ENCODE measurements at places on chromosomes 2 and 18.

GRCh38 chr18:36088256-36088655, 20.9 kb upstream of the RPRD1A start:
- no peak for DNase-seq

- DNase-seq: no peak
Measured at GRCh38 chr2:10048501-10049171, 5.3 kb downstream of the KLF11 start.

GRCh38 chr2:186868344-186868743, 19.4 kb upstream of the ZSWIM2 start:
- no peak for DNase-seq

- no peak for DNase-seq
Measured at GRCh38 chr2:230541934-230542380, 126.0 kb downstream of the SP100 start.

DNA sequence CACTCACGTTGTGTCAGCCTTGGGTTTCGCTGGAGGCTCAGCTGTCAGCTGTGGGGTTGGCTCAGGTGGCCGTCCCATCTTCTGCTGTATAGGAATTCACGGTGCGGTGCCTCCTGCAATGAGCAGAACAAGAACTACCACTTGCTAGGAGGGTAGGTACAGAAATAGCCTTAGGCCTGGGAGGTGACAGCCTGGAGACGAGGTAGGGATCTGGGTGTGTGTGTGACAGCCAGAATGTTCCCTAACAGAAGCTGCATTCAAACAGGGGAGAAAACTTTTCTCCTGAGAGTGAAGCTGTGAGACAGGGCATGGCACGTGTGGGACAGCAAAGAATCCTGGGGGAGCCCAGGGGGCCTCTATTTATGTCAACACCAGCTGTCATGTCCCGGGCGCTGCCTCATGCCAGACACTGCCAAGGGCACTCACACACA, 8.4 kb upstream of the MAL start:
- no peak for DNase-seq

DNA sequence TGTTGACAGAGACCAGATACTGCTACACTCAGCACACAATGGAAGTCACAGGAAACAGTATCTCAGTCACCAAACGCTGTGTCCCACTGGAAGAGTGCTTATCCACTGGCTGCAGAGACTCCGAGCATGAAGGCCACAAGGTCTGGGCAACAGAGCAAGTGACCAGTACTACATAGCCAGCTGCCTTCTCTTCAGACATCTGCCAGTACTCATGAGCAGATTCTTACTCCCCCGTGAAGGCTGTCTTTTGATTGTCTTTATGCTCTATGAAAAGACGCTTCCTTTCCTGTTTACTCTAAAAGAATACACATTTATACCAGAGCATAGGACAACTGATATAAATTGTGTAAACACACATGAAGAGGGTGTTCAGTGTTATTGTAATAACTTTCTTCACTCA, 118.9 kb downstream of the MMADHC start:
- no peak for DNase-seq

DNA sequence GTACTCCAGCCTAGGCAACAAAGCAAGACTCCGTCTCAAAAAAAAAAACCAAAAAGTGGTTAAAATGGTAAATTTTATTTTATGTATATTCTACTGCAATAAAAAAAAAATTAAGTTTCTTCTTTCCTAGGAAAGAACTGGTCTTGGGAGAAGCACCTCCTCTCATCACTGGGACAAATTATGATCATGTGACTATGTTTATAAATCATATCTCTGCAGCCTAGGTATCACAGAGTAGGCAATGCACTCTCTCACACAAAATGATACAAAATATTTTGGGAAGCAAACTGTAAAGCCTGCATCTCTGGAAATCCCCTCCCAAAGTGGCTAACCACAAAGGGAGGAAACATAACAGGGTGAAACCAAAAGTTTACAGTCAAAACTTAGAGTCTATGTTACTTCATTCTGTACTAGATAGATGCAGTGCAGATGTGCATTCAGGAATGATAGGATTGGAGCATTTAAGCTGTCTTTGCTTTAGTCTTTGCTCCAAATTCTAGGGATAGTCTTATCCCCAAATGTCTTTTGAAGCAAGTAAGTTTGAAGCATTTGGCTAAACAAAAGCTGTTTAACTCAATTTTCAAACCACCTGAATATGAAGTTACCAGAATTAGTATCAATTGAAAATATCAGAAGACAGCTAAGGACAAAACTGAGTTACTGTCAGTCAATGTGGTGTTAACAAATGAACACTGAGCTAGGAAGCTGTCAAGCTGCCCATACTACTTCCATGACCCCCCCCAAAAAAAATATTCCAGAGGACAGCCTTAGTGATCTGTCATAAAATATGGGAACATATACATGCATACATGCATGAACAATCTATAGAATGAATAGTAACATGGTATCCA, 21.1 kb upstream of the MALT1 start:
- DNase-seq: no peak

GRCh38 chr2:21890041-21890440, 766.3 kb downstream of the TDRD15 start:
- DNase-seq: no peak

- no peak for DNase-seq
Measured at GRCh38 chr2:75522543-75523312, 38.0 kb downstream of the EVA1A start.

GRCh38 chr2:120772261-120772660, 36.6 kb downstream of the GLI2 start:
- no peak for DNase-seq

GRCh38 chr18:79522451-79523205, 126.9 kb downstream of the NFATC1 start:
- DNase-seq: no peak

DNA sequence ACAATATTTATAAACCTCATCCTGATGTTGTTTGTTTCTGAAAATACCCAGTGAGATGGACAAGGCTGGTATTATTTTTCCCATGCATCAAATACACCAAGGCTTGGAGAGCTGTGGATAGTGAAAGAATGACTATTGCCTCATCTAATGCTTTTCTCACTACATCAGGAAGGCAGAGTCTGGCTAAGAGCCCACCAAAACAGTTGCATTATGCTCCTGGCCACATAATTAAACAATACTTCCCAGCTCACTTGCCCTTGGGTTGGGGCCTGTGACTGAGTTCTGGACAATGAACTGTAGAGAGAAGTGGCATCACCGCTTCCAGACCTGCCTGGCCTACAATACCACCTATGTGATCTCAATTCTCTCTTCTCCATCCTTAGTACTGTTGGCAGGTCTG, 46.4 kb upstream of the REEP1 start:
- no peak for DNase-seq

GRCh38 chr2:69625078-69625795, 18.3 kb downstream of the AAK1 start:
- no peak for DNase-seq

- DNase-seq: no peak
Measured at GRCh38 chr2:193583638-193584400, 1389.1 kb upstream of the TMEFF2 start.

DNA sequence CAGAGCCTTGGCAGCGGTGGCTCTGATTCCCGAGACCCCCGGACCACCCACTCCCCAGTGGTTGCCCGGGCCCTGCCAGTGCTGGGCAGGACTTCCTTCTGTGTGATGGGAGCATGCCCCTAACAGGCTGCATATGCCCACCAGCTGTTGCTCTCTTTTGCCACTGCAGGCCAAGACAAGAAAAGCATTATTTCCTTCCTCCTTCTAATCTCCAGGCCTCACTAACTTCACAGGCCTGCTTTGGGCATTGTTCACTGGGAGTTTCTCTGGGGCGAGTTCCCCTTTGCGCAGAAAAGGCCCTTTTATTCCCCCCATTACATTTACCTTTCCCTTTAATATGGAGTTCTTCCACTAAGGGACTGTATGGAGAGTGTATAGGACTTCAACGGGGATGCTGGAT, 249.1 kb upstream of the SIX2 start:
- no peak for DNase-seq

DNA sequence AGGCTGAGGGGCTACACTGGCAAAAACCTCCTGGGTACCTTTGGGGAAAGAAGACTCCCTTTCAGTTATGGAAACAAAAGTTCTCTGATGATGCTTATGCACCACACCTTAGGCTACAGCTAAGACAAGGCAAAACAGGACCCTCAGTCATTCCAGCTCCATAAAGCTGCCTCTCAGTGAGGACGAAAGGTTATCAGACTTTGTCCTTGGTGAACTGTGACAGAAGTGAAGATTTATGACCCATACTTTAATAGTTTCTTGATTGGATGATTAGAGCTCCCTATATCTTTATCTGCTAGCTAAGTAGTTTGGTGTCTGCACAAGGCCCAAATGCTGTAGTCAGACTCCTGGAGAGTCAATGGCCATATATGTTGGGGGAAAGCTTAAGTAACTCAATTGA, 40.6 kb upstream of the SPRED2 start:
- no peak for DNase-seq

DNA sequence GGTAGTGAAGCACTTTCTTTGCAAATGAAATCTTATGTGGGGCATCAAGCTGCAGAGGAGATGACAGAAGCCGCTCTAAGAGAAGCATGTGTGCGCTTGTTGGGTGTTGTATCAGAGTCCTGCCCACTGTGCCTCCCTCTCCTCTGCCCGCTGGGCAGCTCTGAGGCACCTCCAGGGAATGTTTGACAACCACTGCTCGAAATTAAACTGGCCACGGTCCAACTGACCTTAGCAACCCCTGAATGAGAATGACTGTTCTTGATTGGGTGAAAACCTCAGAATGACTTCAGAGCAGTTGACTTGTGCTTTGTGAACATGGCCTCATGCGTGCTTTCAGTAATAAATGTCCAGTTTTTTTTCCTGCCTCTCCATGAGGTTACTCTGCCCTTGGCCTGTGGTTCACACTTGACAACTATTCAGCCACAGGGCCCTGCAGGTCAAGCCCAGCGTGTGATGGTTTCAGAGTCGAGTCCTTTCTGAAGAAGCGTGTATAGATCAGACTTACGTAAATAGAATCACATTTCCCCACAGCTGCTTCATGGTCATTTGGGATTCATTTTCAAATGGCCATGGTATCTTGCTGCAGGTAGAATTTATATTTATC, 94.9 kb downstream of the SLC4A3 start:
- no peak for DNase-seq

- no peak for DNase-seq
Measured at GRCh38 chr18:72444798-72445155, 99.4 kb downstream of the CBLN2 start.
